Substantia nigra (tissue), 51 donors: ENCODE measurements at places on chromosomes 16 and 17.

DNA sequence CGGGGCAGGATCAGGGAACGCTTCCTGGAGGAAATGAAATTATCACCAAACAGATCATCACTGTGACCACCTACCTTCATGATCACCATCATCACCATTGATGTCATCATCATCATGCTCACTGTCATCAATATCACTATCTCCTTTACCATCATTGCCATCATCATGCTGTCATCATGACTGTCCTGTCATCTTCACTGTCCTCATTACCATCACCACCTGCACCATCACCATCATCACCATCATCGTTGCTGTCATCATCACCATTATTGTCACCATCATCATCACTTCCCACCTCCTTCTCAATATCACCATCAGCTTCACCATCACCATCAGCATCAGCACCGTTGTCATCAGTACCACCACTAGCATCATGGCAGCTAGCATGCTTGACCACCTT is 65.3 kb downstream of the NTN1 start:
- no peak for DNase-seq

DNA sequence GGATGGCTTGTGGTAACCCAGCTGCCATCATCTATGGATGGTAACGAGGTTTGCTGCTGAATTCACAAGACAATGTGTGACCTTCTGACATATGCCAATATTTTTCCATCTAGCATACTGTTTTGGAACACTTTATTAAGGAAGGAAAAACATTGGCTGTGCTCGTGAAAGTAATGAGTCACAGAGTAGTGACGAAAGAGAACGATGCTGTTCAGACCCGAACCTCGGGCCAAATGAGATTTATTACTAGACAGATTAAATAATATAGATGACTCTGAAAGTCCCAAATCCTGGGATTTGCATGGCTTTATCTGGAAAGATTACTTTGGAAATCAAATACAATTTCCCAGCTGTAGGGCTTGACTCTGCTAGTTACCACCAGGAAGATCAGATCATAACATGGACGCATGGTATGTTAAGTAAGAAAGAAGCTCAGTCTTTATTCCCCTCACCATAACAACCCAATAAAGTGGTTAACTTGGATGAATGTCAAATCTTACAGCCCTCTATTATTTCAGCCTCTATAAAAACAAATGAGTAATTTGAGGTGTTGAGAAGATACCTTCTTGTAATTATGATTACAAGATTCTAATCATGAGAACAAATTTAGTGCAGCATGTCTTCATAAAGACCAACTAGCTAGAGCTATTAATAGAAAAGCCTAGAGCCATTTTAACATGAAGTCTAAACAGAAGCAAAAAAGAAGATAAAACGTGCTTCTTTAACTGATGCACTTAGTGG is 32.6 kb downstream of the ERN1 start:
- no peak for DNase-seq

- DNase-seq = no peak
These were observed 60.6 kb upstream of the CMIP start for GRCh38 chr16:81384006-81384405.

DNA sequence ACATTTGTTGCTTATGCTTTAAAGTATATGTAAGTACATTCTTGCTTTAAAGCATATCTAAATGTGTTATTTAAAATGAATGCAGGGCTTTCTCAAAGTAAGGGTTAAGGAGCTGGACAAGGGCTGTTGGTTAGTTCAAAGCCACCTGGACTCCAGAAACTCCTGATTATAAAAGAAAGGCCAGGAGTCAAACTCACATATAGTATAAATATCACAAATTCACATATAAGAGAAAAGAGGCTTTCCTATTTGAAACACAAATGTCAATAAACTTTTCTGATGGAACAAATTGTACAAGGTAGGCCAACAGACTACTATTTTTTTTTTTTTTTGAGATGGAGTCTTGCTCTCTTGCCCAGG is 84.5 kb upstream of the CORO6 start:
- DNase-seq = no peak

- no peak for DNase-seq
These were observed 1713.9 kb downstream of the TP53TG3F start for GRCh38 chr16:35173295-35173694.

GRCh38 chr17:80856863-80857755 is 134.5 kb upstream of the CHMP6 start:
- DNase-seq = no peak

DNA sequence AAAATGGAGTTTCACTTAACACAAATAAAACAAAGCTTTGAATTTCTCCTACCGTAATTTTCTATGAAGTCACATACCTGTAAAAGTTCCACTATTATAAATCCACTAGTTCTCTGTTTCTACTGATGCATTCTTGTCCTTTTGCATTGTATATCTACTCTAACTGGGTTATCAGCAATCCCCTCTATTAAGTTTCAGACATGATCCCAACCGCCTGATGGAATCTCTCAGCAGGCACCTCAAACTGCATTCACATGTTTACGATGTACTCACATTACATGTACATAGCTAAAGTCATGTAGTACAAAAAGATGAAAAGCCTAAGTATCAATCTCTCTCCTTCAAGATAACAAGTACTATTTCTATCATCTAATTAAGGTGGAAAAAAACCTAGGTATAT is 64.9 kb downstream of the MED13 start:
- DNase-seq = no peak

DNA sequence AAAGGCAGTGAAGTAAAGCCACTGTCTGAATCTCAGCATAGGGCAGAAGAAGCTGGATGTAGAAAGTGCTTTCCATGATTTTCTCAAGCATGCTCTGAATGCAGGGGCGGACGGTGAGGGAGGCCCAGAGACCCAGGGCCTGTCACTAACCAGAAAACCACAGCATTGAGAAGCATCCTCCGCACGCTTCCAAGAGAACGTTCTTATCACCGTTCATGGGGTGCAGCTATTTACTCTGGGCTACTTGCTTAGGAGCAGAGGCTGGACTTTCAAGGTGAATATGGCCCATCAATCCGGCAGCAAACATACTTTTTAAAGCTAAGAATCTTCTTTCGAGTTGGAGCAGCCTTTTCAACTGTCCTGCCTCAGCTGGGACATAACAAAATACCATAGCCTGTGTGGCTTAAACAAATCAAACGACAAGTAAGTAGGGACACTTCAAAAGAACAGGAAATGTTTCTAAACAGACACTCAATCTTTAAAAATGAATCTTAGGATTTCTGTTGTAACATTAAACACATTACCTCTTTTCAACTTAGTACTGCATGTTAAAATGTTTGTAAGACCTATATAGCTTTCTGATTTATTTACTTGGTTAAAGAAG is 46.5 kb upstream of the CDRT4 start:
- DNase-seq = no peak

DNA sequence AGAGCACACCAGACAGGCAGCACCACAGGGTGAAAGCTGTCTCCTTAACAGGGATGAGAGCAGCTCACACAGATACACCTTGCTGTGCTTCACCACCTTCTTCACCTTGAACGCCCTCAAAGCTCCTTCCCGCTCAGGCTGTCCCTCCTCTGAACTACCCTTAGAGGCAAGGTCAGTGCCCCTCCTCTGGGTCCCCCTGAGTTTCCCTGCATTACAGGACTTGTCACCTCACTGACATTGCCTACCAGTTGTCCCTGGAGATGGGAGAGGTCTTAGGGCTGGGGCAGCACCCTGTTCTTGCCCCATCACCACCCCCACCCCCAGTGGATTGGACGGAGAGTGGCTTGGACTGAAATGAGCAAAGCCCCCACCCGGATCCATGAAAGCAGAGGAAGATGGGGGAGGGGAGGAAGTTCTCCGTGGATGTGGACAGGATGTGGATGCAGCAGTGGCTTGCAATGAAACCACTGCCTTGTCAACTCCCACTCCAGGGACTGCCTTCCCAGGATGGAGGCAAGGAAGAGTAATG is 73.2 kb upstream of the CDH5 start:
- DNase-seq = no peak

- no peak for DNase-seq
These were observed 42.1 kb upstream of the BHLHA9 start for GRCh38 chr17:1227917-1228780.

DNA sequence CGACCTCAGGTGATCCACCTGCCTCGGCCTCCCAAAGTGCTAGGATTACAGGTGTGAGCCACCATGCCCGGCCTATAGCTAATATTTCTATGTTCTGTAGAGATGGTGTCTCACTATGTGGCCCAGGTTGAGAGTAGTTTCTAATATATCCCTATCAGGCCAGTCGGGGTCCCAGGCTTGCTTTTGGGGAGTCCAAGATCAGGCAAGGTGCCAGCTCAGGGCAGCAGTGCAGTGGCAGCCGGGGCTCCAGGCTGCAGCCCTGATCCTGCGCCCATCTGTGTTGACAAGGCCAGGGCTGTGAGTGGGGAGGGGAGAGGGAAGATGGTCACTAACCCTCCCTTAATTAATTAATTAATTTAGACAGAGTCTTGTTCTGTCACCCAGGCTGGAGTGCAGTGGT is 77.6 kb upstream of the CDC42EP4 start:
- DNase-seq = no peak

- DNase-seq = no peak
These were observed 16.7 kb upstream of the ERN2 start for GRCh38 chr16:23729503-23730424.

GRCh38 chr17:50132104-50132794 is 2.3 kb upstream of the SAMD14 start:
- DNase-seq = no peak

- DNase-seq = no peak
These were observed 575.8 kb downstream of the TOX3 start for GRCh38 chr16:51971184-51971583.

GRCh38 chr17:62637809-62638208 is 10.3 kb downstream of the MRC2 start:
- DNase-seq = no peak

DNA sequence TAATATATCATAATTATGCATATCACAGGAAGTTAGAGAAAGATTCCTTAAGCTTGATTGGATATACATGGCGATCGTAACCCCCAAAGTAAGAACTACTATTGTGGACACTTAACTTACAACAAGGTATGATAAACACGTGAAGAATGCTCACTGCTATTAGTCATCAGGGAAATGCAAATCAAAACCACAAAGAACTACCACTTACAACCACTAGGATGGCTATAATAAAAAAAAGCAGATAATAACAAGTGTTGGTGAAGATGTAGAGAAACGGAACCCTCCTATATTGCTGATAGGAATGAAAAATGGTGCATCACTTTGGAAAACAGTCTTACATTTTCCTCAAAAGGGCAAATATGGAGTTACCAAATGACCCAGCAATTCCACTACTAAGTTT is 265.9 kb downstream of the SLC39A11 start:
- DNase-seq = no peak

DNA sequence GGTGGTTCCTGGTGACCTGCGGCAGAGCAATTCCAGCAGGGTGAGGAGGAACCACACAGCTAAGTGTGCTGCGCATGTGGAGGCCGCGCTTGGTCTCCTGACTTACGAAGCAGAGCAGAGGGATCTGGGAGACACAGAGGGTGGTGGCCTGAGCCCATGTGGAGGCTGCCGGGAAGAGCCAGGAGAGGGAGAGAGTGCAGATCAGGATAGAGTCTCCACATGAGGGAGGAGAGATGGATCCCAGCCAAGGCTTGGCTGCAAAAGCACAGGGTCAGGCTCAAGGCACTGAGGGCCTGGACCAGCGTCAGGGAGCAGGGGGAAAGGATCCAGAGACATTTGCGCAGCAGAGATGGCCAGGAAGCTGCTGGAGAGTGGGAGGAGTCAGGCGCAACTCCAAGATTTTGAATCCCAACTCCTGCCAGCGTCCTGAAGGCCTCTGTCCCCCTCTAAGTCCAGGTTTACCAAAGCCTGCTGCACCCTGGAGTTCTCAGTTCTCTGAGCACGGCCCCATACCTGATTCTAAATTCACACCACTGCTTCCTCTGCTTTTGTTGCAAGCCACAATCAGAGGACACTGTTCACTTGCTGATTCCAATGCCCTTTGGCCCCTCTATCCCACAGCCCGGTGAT is 11.3 kb upstream of the MLLT6 start:
- DNase-seq = peak; percentile 34

- DNase-seq = no peak
These were observed 146.6 kb downstream of the USP22 start for GRCh38 chr17:20896153-20896649.

DNA sequence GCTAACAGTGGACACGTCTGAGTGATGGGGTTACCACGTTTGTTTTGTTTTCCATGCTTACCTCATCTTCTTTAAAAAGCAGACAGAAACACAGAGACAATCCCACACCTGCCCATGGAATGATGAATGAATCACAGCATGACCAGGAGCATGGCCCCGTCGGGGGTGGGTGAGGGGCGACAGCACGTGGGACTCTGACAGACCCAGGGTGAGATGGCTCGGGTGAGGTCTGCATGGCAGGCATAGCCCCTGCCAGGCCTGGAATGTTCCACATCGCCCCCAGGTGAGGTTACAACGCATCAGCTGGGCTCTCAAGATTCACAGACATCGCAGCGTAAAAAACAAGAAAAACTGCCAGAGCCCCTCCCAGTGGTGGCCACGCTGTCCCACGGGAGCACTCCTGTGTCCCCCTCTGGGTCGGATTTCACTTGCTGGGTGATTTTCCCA is 18.1 kb downstream of the SLC7A5 start:
- DNase-seq = no peak

DNA sequence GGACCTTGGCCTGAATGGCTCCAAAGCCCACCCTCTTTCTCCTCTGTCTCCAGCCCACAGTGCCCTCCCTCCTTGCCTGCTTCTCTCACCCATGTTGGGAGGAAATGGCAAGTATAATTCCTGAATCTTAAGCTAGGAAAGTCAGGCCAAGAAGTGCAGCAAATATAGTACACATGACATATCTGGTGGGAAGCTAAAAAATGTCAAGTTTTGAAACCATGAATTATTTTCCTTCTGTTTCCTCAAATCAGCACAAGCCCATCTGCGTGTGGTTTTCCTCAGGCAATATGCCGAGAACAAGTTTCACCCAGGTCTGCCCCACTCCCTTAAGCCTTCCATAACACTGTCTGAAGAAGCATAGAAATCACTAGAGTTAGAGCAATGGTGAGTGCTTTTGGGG is 502.8 kb upstream of the CDH11 start:
- no peak for DNase-seq

- DNase-seq = no peak
These were observed 4.9 kb upstream of the RASD1 start for GRCh38 chr17:17500999-17501605.

GRCh38 chr17:12024327-12024726 is 3.6 kb downstream of the MAP2K4 start:
- no peak for DNase-seq

DNA sequence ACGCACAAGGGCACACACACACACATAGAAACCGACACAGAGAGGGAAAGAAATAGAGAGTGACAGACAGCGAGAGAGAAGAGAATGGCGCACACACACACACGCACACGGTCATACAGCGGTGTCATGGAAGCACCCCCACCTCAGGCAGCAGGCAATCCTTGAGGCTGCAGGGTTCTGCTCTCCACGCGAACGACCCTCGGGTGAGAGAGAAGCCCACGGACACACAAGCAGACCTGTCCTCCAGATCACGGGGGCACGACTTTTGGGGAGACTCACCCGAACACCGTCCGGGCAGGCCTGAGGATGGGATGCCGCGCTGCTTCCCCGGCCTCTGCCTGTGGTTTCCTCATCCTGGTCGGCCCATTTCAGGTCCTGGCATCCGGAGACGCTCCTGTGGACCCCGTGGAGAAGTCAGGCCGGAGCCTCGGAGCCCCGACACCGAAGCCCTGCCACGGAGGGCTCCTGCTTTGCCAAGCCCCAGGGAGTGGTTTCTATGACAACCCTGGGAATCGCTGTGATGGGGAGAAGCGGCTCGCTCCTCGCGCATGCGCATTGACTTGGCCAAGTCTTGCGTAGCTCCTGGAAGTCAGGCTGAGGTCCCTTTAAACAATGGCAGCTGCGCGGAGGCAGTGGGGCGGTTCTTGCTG is 118.2 kb upstream of the KCNJ18 start:
- DNase-seq = peak; percentile 88
